ENCODE measurements at places on chromosomes 1 and 21.

DNA sequence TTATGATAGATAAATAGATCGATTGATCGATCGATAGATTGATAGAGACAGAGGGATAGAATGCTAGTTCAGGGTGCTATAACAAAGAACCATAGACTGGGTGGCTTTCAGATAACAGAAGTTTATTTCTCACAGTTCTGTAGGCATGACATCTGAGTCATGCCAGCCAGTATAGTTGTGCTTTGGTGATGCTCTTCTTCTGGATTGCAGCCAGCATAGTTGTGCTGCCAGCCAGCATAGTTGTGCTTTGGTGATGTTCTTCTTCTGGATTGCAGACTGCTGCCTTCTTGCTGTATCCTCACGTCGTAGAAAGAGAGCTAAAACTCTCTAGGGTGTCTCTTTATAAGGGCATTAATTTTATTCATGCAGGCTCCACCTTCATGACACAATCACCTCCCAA is 860.8 kb downstream of the BRINP3 start:
- no peak for DNase-seq

- no peak for DNase-seq
These were observed 16.1 kb upstream of the XPR1 start for GRCh38 chr1:180615493-180616290.

GRCh38 chr1:33359931-33360330 is 39.0 kb upstream of the A3GALT2 start:
- DNase-seq = no peak

DNA sequence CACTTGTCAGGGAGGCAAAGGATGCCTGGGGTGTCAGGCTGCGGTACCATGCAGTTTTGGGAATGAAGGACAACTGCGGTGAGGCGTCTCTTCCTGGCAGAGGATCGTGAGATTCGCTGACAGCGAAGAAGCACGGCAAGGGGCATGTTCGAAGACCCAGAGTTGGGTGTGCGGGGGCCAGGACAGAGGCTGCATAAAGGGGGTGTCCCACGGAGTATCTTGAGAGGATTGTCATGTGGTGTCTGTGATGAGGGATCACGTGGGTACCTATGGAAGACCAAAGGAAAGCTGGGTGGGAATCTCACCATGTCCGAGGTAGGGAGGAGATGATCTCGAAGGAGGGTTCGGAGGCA is 372 bp downstream of the SLC25A44 start:
- DNase-seq = no peak

- DNase-seq = no peak
These were observed 1.2 kb downstream of the MAN1A2 start for GRCh38 chr1:117368116-117369108.

GRCh38 chr1:26785611-26786436 is 1.9 kb upstream of the PIGV start:
- DNase-seq = no peak

GRCh38 chr1:21543598-21543997 is 34.4 kb downstream of the ALPL start:
- DNase-seq = no peak

- no peak for DNase-seq
These were observed 2.2 kb upstream of the BCL9 start for GRCh38 chr1:147539122-147539575.

- DNase-seq = no peak
These were observed 28.7 kb downstream of the STYXL2 start for GRCh38 chr1:167122568-167122967.

DNA sequence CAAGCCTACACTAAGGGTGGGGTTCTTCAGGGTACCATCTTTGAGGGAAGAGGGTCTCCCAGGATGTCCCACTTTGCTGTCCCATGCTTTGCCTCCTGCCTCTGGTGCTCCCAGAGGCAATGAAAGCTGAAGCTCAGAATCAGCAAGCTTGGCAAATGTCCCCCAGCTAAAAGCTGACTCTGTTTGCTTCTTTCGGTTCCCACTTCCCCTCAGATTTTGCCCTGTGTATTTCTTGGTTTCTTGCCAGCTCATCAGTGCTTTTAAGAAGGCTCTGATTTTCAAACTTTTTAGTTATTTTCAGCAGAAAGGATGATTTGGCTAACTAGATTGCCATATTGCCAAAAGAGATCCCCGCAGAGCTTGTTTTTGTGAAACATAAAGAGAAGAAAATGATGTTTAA is 33.1 kb upstream of the COG2 start:
- no peak for DNase-seq

- DNase-seq = no peak
These were observed 368.5 kb downstream of the HHAT start for GRCh38 chr1:210697185-210697584.

GRCh38 chr1:108130794-108131193 is 69.3 kb downstream of the SLC25A24 start:
- DNase-seq = no peak

DNA sequence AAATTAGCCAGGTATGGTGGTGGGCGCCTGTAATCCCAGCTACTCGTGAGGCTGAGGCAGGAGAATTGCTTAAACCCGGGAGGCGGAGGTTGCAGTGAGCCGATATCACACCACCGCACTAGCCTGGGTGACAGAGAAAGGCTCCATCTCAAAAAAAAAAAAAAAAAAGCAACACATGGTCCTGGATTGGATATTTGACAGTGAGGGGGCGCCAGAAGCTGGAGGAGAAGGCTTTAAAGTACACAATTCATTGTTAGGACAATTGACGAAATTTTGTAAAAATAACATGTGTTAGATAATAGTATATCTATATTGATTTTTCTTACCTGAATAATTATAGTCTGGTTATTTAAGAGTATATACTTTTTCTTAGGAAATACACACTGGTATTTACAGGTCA is 50.2 kb upstream of the USP25 start:
- no peak for DNase-seq

DNA sequence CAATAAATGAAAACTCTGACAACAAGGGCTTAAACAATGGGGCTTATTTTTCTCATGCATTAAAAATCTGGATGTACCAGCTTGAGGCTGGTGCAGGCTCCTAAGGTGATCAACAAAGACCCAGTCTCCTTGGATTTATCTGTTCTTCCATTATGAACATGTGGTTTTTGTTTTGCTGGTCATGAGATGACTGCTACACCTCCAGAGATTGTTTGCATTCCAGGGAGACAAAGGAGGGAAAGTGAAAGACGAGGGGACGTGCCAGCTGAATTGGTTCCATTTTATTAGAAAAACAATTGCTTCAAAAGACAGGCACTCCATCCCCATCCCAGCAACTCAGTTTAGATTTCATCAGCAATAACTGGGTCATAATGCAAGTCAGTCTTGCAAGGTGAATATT is 90.9 kb upstream of the KCNK1 start:
- no peak for DNase-seq

All from stimulated activated CD8-positive, alpha-beta memory T cell treated with anti-CD3 and anti-CD28 coated beads, Interleukin-4, amount 100 ng/mL, for 4 hours (primary cell).